MG63 (cell line): ENCODE measurements at places on chromosomes 16 and 17. TPM values are rescaled to one million over a fixed set of nuclear protein-coding genes. Genes with fewer than 3 reads are reported as not detected.

Gene SRL
- 0.03 TPM in 1 of 2 replicates, not detected in the other for total RNA-seq

Gene CACNG5
- not detected in 2 replicates for total RNA-seq

Gene CTRL
- 0.72 and 1.9 TPM in 2 replicates for total RNA-seq

Gene NAGS
- total RNA-seq, result 1.4 TPM in 1 of 2 replicates, not detected in the other

Gene PMFBP1
- not detected in 2 replicates for total RNA-seq

Gene RPA1
- total RNA-seq, result 34.6 and 49.4 TPM in 2 replicates

Gene KRTAP17-1
- total RNA-seq, result not detected in 2 replicates

Gene KIF2B
- not detected in 2 replicates for total RNA-seq
